ENCODE measurements at places on chromosomes 3 and 15.

DNA sequence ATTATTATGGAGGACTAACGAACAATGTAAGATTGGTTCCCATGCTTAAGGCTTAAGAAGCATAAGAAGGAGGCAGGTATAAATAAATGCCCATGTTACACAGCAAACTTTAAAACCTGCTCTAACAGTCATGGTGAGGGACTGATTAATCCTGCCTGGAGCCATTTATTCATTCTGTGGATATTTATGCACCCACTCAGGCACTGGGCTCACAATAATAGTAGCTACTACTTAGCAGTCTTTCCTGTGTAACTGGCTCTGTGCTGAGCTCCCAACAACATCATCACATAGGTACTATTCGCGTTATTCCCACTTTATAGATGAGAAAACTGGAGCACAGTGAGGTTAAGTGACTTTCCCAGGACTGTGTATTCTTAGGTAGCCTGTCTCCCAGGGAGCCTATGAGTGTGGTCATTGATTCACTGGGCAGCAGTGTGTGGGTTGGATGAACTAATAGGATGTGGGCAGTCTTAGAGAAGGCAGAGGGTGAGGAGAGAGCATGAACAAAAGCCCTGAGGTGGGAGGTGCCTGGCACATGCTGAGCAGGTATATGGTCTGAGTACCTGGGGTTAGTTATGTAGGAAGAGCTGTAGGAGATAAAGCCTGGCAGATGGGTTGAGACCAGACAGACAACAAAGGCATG lies 44.1 kb upstream of the UMPS start:
- no peak for DNase-seq

GRCh38 chr15:29736012-29736743 lies 86.1 kb downstream of the TJP1 start:
- DNase-seq, result no peak

DNA sequence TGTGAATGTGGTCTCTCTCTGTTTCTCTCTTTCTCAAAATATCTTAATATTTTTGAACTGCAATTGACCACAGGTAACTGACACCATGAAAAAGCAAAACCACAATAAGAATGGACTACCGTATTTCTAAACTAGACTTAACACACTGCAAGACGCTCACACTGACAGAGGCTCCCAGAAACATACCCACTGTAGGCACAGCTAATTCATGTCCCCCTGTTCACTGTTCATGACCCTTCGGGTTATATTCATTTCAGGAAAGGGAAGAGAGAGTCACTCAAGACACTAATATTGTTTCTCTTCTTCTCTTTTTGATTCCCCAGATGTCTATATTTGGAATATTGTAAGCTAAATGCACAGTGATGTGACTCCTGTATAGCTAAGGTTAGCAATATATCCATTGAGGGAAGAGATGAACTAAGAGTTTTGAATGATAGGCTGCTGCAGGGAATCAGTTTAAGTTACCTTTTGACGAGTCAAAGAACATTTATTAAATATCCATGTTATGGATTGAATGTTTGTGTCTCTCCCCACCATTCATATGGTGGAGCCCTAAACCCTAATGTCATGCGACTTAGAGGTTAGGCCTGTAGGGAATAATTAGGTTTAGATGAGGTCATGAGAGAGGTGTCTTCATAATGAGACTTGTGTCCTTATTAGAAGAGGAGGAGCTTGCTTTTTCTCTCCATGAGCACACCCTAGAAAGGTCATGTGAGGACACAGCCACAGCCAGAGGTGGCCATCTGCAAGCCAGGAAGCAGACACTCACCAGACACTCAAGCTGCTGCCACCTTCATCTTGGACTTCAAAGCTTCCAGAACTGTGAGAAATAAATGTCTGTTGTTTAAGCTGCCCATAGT lies 216.6 kb upstream of the GRM7 start:
- no peak for DNase-seq

DNA sequence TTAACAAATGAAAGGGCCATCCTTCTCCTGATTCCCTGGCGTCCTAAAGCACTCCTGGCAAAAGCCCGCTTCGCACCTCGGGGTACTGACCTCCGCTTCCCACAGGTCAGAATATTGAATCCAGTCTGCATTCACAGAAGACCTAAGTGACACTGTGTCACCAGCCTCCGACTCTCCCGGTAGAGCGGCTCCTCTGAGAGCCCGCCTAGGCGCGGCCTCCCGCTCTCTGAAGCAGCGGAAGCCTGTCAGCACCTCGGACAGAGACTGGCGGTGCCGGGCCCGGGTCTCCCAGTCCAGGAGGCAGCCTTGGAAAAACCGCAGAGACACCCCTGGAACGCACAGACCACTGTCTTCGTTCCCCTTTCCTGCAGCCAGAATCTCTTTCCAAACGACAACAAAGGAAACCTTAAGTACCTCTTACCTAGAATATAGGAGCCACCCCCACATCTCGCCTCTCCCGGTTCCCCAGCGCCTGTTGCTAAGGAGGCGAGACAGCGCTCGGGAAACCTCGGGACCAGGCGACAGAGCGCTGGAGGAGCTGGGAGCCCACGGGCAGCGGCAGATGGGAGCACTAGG lies 1.2 kb downstream of the GABRB3 start:
- peak; percentile 81 for DNase-seq

DNA sequence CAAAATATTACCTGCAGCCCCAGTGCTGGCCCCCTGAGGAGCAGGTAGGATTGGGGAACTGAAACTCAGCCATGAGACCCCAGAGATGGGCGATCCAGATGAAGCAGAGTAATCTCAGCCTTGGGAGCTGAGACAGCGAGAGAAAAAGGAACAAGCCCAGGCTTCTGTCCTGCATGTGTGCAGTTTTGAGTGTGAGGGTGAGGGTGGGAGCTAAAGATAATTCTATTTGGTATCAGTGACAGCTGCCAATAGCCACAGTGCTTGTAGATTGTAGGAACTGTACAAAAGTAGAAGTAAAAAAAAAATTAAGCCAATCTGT lies 5.9 kb downstream of the ATP8B4 start:
- DNase-seq, result peak; percentile 19

GRCh38 chr15:68679961-68680371 lies 101.2 kb downstream of the CORO2B start:
- no peak for DNase-seq

GRCh38 chr3:32399030-32399620 lies 7.5 kb downstream of the CMTM7 start:
- no peak for DNase-seq

- DNase-seq, result no peak
Observed at GRCh38 chr15:40449275-40449674, 8.5 kb downstream of the BAHD1 start.

DNA sequence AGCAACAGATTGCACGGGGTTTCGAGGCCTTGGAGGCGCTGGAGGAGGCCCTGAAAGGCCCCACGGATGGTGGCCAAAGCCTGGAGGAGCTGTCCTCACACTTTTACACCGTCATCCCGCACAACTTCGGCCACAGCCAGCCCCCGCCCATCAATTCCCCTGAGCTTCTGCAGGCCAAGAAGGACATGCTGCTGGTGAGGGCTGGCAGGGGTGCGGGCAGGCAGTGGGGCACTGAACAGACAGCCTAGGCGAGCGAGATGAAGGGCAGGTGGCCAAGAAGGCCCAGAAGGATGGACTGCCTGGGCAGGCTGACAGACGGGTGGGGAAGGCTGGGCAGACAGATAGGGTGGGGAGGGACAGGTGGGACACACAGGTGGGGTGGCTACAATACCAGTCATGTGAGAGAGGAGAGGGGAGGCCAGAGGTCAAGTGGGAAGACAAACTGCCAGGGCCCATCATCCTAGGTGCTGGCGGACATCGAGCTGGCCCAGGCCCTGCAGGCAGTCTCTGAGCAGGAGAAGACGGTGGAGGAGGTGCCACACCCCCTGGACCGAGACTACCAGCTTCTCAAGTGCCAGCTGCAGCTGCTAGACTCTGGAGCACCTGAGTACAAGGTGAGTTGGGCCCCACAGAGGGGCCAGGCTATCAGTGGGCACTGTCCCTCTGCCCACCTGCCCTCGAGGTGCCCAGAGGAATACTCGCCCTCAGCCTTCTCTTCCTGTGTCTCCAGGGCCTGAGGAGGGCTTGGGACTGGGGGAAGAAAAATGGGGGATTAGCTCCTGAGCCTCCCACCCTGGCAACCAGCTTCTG lies 3.1 kb downstream of the PARP3 start:
- DNase-seq, result no peak

Measured in muscle of back (tissue), 13 donors.